ENCODE measurements at places on chromosomes 11 and 22.

- no peak for DNase-seq
Measured at GRCh38 chr22:45757068-45757467, 85.4 kb downstream of the ATXN10 start.

DNA sequence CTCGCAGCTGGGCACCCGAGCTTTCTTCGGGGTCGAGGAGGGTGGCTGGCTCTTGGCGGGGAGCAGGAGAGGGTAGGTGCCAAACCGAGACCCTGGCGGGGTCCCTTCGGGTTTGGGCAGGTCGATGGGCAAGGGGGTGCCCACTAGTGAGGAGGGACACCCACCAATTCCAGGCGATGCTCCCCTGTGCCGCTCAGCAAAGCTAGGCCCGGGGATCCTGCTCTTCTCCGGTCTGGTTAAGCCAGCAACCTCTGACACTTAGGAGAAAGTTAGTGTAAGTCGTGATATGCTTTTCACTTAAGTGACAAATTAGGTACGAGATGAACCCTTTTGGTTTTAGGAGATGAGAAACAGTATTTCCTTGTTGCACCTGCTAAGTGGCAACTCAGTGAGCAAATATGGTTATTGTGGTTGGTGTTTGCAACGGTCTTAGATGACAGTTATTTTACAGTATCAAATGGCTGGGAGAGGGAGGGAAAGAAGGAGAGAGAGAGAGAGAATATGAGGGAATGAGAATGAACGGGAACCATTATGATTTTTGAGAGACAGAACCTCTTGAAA lies 565 bp downstream of the NUCB2 start:
- DNase-seq, result no peak

DNA sequence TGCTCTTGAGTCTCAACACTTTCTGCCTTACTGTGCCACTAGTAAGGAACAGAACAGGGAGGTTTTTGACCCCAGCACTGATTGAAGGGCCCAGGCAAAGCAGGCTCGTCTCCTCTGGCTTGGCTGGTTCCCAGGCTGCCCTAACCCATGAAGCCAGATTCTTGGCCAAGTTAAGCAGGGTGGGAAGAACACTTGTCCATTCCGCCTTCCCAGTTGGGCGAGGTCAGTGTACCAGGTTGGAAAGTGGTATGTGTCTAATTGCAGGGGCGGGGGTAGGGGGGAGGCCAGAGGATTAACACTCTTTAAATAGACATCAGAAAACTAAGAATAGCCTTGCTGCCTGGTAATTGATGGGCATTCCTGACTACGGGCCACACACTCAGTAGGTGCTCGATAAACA lies 14.4 kb downstream of the TIMP3 start:
- DNase-seq, result no peak

DNA sequence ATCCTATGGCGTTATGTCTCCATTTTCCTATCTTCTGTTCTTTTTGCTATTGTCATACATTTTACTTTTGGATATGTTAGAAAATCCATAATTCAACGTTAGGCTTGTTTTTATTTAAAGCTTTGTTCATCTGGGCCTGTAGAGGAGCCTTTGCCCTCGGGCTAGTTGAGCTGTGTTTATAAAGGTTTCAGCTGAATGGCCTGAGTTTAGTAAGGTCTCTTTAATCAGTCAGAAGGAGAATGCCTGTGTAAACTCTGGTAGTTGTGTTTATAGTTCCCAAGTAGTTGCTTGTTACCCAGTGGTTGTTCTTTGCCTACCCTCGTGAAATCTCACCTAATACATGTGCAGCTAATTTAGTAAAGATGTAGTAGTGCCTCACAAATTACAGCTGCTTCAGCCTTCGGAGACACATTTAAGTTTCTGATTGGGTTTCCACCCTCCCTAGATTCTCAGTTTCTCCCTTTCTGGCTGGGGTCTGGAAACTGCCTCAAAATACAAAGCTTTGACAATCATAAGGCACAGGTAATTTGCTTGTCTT lies 33.1 kb downstream of the MTMR3 start:
- no peak for DNase-seq

DNA sequence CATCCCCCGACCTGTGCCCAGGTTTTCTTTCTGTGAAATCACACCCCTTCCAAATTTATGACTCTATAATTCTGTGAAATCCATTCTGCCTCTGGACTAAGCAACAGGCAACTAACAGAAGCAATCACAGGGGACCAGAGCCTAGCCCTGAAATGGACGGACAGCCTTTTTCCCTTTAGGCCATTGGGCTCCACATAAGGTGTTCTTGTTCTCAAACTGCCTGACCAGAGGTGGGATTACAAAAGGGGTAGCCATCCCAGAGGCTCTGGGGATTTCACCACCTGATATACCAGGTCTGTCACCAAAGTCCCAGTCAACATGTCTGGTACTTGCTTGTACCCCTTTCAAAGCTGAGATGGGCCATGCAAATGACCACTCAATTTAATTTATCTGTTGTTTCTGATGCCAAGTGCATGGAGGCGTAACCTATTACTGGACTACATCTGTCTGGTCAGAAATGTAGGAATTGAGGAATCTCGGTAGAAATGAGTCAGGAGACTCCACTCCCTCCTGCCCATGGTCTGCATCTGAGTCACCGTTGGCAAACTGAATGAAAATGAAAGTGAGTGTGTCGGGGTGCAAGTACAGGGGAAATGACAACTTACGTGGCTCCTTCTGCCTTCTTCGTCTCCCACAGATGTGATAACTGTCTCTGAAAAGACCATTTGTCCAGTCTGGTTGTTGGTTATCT lies 10.2 kb downstream of the DKK3 start:
- DNase-seq, result no peak

- no peak for DNase-seq
Measured at GRCh38 chr11:34570584-34570983, 50.3 kb upstream of the EHF start.

DNA sequence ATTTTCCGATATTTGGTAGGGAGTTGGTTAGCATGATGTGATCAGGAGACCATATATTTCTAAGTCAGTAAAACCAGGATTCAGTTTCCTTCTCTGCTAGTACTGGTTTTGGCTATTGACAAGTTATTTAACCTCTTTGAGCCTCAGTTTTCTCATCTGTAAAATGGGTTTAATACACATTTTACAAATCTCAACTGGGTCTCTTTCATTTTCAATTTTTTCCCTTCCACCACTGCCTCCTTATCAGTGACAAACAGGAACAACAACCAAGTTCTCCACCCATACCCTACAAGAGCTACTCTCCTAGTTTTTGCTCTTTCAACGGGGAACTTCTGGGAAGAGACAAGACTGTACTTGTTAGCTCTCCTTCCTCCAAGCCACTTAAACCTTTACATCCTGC lies 6.2 kb upstream of the APLP2 start:
- DNase-seq, result no peak

Data from progenitor cell of endocrine pancreas (in vitro differentiated cells).